Stimulated activated CD4-positive, alpha-beta T cell treated with anti-CD3 and anti-CD28 coated beads, Interleukin-12 subunit alpha, Interleukin-12 subunit beta, amount 100 ng/mL, for 48 hours (primary cell): ENCODE measurements at places on chromosomes 5 and 9.

GRCh38 chr9:63817622-63818518, 1467.1 kb downstream of the FOXD4L5 start:
- DNase-seq, result peak; percentile 44

DNA sequence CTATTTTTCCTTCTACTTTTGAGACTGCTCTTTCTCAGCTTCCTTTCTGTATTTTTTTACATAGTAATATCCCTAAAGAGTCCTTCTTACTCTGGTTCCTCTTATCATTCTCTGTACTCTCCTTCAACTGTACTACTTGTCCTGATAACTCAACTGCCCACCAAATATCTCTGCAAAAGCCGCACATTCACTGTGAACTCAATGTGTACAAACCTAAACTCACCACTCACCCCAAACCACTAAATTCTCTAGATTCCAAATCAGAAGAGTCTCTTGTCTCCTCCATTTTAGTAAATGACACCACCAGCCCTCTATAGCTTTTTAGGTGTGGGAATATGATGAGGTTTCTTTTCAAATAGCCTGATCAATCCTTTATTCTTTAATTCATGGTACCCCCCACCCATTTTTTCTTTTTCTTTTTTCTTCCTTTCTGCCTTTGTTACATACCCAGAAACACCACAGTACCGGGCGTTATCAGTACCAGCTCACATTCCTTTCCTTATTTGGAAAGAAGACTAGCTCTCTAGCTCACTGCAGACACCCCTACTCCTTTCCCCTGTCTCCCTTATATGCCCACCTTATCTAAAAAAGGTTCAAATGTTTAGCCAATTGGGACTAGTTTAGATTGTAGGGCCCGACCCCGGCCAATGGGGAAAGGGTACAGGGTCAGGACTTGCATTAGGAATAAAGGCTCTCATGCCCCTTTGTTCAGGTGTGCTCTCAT, 63.1 kb upstream of the RANBP6 start:
- no peak for DNase-seq

DNA sequence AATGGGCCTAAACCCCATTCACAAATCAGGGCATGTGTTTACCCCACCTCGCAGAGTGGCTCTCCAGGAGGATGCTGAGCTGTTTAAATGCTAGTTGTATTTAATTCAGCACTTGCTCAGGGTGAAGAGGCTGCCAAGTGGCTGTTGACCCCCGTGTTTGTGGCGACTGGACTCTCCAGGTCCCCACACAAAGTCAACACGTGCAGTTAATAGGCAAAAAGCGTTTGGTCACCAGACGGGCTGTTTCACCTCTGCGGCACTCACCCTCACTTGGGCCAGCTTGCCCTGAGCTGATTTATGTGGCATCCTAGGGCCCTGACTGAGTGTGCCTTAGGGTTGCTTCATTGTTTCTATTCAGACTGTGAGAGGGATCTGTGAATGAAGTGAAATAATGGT, 152.3 kb downstream of the GAS1 start:
- DNase-seq, result no peak

DNA sequence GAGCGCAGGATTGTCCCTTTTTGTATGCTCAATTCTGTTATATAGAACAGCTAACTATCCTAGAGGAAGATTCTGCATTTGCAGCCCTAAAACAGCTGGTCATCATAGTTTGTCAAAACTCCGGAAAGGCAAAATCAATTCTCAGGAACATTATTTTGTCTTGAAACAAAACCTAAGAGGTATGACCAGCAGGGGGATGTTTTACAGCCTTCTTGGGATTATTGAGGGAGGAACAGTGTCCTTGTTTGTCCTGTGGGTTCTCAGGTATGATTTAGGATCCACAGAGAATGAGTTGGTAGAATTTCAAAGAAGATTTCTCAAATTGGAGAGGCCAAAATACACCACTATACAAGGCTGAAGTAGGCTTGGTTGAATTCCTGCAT, 136.4 kb downstream of the ZSWIM6 start:
- no peak for DNase-seq

DNA sequence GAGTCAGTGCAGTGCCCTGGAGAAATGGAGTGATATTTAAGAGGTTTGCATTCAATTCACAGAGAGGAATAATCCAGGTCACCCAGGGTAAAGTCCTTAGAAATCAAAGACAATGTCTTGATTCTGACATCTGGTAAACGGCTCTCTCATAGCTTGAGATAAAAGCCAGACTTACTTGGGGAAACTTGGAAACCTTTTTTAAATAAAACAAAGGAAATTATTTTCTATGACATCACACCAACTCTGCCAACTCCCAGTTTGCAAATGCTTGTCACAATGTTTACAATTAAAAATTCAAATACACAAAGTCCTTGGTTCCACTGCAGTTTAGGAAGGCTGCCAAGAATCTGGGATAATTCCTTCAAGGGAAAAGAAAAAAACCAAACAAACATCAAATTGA, 255.1 kb upstream of the NREP start:
- DNase-seq, result no peak

DNA sequence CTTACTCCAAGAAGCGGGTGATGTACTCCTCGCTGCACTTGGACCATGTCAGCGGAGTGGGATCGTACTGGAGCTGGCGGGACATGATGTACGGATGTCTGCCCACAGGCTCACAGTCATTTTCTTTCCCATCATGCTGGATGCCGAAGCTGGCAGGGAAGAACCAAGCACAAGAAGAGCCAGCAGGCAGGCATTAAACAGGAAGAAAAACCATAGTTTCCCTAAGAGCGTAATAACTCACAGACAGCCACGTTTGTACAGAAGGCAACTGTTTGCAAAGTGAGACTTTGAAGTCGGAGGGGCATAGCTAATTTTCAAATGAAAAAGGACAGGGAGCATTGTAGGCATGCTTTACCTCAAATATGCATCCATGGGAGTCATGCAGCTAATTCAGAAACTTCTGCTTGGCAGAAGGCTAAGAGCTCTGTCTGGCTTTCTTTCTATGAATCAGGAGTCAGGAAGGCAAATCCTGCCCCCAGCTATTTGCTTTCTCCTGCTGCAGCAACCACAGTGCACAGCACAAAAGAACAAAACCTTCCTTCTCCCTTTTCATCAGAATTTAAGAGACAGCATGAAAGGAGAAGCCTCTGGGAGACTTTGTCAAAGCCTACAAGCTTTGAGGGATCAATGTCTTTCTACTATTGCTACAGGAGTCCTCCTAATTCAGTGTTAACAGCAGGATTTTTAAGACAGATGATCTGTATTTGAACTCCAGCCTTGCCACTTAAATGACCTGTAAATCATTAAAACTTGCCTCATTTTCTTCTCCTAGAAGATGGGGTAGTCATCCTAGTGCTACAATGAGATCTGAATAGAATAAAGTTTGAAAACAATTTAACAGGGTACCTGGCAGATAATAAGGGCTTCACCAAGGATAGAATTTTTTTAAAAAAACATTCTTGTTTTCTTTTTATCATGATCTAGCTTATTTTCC, 209.1 kb downstream of the TARS1 start:
- no peak for DNase-seq

DNA sequence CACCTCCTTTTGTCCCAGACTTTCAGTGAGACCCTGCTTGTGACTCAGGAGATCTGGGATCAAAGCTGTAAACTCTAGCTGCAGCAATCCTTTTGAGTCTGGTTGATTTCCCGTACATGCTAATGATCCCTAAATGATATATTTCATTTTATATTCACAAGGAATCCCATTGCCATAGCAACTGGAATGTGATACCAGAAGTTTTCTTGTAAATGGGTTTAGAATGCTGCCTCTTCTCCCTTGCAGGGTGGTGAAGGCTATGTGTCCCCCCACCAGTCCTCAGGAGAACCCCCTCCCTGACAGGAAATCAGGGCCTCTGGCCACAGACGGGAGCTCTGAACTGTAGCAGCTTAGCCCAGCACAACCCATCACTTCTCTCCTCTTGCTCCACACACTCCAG, 215.0 kb downstream of the FSTL4 start:
- no peak for DNase-seq

DNA sequence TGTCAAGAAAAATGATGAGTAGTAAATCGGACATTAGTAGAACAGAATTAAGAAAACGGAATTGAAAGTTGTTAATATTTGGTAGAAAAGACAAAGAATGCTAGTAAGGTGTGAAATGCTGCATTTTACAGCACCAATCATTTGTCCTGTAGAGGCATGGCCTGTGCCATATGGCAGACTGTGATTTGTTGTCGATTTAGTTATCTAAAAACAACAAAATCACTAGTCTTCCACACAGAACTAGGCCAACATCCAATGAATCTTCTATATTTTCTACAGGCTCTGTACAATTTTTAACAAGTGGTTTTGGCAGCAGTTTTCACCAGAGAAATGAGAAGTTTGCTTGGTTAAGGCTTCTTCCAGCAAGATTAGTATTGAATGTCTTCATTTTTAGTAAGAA, 10.4 kb downstream of the HNRNPK start:
- DNase-seq, result no peak

DNA sequence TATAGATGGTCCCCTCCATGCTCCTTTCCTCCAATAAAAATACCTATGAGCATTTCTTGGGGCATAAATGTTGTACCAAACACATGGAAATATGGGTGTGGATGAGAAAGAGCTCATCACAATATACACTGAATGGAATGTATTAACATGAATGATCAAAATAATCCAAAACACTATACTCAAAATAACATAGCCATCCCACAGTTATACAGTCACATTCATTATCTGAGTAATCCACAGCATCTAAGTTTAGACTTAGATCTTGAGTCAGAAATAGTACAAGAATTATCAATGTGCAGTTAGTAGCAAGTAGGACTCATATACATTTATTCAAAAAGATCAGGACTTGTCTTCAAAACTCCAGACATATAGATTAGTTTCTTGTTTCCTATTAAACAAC, 175.2 kb upstream of the NREP start:
- no peak for DNase-seq

- DNase-seq, result no peak
Observed at GRCh38 chr5:133820507-133820906, 147.9 kb downstream of the C5orf15 start.

- no peak for DNase-seq
Observed at GRCh38 chr9:14348373-14349145, 34.6 kb upstream of the NFIB start.

- DNase-seq, result no peak
Observed at GRCh38 chr9:107148216-107148615, 134.9 kb upstream of the RAD23B start.

- DNase-seq, result no peak
Observed at GRCh38 chr9:38347946-38348345, 44.6 kb upstream of the ALDH1B1 start.
